ENCODE measurements at places on chromosomes 2 and 18.

- no peak for DNase-seq
Measured at GRCh38 chr18:12338382-12338781, 30.3 kb downstream of the TUBB6 start.

DNA sequence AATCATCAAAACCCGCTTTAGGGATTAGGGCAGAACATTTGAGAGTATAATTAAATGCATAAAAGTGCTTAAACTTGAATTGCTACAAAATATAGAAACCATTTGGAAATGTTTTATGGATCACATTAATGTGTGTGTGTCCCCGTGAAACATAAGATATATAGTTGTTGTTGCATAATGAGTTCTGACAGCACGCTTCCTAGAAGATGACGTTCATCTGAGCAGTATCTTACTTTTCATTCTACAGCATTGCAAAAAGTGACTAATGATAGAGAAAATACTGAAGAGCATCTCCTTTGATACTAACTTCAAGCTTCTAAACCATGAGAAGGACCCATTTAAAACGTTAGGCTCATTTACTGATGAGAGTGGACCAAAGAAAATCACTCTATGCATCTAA is 63.7 kb downstream of the SLC8A1 start:
- no peak for DNase-seq

- no peak for DNase-seq
Measured at GRCh38 chr2:127893494-127893893, 7.7 kb upstream of the AMMECR1L start.

DNA sequence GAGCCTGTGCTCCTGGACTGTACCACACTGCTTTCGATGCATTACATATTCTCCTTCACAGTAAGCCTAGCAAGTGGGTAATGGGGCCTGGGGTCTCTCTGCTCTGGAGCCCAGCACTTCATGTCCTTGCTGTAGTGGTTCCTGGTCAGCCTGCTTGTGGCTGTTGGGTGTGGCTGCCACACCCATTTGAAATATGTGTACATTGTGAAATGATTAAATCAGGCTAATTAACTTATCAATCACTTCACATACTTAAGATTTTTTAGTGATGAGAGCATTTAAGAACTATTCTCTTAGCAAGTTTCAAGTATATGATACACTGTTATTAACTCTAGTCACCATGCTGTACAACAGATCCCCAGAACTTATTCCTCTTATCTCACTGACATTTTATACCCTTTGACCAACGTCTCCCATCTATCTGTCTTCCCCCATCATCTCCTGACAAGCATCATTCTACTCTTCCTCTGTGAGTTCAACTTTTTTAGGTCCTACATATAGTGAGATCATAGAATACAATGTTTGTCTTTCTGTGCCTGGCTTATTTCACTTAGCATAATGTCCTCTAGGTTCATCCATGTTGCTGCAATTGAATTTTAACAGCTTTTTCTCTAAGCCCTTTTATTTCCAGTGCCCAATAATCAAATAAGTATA is 92.1 kb downstream of the LYPD6 start:
- DNase-seq = no peak

- no peak for DNase-seq
Measured at GRCh38 chr2:115650827-115651226, 1208.4 kb downstream of the DPP10 start.

DNA sequence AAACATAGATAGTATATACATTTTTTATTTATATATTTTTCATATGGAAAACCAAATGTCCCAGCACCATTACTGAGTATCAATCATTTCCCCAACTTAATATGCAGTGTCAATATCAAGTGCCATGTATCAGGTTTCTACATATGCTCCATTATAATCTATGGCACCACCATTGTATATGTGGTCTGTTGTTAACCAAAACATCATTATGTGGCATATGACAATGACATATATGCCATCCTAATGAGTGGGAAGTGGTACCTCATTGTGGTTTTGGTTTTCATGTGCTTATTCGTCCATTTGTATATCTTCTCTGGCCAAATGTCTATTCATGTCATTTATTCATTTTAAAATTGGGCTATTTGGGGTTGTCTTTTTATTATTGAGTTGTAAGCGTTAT is 9.2 kb downstream of the PTPN18 start:
- DNase-seq = no peak

DNA sequence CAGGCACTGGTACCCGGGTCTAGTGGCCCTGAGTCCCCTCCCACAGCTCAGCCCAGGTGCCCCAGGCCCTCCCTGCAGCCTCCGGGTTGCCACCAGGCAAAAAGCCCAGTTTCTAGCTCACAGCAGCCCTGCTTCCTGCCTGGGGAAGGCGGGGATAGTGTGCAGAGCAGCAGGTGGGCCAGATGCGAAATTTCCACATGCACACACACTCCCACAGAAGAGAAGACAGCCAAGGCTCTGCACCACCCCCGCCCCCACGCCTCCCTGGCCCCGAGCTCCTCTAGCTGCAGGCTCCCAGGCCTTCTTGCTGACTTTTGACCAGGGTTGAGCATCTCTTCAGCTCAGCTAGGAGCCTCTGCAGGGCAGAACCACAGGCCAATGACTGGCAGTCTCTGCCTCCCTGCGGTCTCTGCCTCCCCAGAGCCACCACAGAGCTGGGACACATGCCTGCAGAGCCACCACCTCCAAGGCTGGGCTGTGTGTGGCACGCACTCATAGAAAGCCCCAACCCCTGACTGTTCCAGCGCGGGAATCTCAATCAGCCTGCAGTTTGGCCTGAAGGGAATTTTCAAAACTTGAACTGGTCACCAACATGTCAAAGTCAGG is 7.2 kb downstream of the SLC66A2 start:
- DNase-seq = peak; percentile 65

GRCh38 chr2:136386046-136386445 is 268.1 kb upstream of the CXCR4 start:
- DNase-seq = peak; percentile 77

GRCh38 chr18:59980188-59980637 is 80.4 kb downstream of the PMAIP1 start:
- DNase-seq = no peak

DNA sequence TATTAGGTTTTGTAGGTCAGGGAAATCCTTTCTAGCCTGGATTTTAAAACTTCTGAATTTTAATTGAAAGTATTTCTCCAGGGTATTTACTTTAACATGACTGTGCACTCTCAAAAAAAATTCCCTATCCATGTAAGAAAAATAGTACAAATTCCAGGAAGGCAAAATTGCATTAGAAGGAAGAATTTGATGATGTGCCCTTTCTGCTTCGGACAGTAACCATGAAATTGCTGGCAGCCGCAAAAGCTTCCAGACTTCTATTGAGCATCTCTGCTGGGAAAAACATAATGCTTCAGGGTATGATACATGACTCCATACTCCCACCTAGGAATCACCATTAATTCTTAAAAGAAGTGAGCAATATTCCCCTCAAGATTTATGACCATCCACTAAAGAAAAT is 17.2 kb upstream of the KLF7 start:
- no peak for DNase-seq

DNA sequence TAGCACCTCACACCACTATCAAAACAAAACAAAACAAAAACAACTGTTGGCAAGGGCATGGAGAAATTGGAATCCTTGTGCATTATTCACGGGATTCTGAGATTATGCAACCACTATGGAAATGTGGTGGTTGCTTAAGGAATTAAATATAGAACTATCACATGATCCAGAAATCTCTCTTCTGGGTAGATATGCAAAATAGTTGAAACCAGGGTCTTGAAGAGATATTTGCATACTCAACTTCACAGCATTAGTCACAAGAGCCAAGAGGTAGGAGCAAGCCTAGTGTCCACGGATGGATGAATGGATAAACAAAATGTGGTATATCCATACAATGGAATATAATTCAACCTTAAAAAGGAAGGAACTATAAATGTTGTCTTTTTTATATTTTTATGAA is 7.0 kb downstream of the TMEM131 start:
- no peak for DNase-seq

DNA sequence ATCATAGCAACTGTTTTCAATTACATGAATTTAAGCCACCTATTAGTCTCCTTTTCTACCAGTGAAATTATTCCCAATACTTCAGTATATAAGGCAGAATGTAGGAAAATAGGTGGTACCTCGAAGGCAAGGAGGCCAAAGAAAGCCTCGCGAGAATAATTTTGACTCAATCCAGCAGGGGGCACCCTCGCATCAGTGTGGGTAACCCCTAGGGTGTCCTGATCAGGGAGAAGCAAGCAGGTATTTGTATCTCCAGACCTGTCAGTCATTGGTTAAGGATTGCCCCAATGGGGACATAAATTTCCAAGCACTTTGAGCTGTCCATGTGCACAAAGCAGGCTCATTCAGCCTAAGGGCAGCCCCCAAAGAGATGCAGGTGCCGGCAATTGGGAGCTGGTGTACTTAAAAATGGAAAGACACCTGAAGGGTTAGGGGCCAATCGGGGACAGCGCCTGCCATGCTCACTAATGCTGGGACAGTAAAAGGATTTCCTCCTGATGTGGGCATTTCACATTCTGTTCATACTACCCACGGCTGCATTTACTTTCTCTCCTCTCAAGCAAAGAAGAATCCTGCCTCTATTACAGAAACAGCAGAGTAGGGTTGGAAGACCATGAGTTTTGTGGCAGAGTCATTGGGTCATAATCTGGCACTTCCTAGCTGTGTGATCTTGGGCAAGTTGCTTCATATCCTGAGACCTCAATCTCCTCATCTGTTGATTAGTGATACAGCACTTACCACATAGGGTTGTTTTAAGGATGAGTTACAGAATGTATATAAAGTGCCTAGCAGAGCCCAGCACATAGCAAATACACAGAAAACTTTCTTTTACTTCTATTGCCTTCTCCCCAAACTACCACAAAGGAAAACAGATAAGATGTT is 136.1 kb downstream of the ICOS start:
- DNase-seq = peak; percentile 14

GRCh38 chr2:11228692-11229091 is 73.4 kb downstream of the SLC66A3 start:
- no peak for DNase-seq

- DNase-seq = no peak
Measured at GRCh38 chr2:137924019-137924418, 40.3 kb upstream of the HNMT start.
